ENCODE measurements at places on chromosomes 11 and 22.

GRCh38 chr11:129737831-129738230 is 77.8 kb upstream of the TMEM45B start:
- no peak for DNase-seq

DNA sequence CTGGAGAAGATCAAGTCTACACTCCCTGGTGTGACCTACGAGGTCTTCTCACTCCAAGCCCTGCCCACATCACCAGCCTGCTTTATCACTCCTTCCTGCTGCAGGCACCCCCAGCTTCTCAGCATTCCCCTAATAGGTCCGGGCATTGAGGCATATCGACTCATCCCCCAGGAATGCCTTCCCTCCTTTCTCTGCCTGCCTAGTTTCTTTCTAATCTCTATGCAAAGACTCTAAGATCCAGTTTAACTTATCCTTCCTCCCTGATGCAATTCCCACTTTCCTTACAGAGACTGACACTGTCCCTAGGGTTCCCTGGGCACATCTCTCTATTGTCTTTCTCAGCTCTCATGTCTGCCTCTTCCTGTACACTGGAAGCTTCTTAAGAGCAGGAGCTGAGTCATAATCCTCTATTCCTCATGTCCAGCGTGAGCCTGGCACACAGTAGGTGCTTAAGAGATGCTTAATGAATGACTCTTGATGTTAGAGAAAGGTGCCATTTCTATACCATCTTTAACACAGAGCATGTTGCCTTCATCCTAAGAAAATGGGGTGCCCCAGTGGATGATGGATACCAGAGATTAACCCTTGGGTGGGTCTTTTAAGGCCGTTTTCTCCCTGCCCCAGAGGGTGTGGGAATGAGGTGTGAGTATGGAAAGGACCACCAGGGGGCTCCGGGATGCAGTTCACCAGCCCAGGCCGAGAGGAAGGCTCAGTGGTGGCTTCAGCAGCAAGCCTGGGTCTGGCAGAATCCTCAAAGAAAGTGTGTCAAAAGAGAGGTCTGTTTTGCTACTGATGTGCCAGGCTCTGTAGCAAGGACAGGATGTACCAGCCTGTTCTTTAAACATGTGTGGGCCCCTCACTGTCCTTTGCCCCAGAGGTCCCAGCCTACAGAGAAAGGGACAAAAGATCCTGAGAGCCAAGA is 34.7 kb downstream of the PARVA start:
- peak; percentile 2 for DNase-seq

DNA sequence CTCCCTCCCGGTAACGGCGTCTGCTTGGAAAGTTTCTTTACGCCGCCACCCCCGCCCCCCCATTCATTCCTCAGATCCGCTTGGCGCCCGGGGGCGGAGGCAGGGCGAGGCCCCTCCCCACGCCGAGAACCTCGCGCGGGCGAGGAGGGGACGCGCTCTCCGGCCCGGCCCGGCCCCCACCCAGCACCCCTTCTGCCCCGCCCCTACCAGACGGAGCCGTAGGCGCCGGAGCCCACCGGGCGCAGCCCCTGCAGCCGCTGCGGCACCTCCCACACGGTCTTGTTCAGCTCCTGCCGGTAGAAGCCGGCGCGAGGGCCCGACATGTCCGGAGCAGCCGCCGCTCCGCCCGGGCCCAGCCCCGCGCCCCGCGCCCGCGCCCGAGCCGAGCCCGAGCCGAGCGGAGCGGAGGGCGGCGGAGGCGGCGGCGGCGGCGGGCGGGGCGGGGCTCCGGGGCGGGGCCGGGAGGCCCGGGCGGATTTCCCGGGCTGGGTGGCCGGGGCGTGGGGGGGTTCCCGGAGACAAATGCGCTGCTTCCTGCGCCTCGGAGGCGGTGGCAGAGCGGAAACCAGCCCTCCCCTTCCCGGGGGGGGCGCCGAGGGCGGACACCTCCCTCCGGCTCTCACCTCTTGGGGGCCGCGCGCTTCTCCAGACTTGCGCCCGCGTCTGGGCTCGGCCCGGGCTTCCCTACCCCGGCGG is at the start of gene MAPK11:
TSS of gene MAPK11 (minus strand) at position 411 of the 696 bp plus-strand sequence. CDS start at position 323, 88 bp downstream.
- DNase-seq = peak; percentile 71

DNA sequence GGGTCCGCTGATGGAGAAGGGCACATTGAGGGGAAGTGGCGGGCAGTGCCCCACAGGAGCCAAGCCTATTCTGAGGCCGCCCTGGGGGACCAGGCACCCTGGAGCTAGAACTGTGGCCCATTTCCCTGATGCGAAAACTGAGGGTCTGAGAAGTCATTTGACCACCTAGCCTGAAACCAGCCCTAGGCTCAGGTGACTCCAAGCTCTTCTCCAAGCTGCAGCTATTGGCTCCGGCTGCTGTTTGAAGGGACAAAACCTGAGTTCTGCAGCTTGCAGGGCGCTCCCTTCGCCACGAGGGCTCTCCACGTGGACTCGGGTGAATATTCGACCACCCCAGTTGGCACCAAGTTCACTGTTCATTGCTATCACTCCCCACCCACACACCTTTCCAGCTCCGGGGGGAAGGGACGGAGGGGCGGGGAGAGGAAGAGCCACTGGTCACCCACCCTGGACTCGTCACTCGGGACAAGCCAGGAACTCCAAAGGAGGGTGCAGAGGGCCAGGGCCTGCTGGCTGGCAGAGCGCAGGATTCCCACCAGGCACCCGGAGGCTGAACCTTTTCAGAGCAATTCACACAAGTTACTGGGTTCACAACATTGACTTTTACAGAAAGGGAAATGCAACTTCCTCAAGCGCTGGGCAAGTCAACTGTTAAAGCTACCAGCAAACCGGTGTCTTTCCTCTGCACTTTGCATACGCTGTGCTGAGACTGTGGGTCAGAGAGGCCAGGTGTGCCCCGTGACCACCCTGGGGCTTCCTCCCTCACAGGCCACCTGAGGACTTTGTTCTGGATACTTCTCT is 1.1 kb upstream of the RAC2 start:
- DNase-seq = no peak

DNA sequence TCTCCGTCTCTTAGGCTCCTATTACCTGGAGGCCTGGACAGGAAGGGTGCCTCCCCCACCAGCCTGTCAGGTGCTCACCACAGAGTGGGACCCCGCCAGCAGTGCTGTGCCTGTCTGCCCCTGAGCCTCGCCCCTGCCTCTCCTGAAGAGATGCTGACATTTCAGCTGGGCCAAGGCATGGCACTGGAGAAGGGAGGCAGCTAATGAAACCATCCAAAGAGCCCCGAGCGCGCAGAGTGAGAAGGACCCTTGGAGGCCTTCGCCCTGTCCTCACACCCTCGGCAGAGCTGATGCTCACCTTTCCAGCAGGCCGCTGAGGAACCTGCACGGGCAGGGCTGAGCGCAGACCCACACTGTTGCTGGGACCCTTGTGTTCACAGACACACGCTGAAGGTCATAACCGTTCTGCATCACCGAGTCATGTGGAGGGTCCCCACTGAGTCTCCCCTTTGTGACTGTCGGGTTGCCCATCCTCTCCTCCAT is 2.1 kb upstream of the LRFN4 start:
- DNase-seq = no peak

DNA sequence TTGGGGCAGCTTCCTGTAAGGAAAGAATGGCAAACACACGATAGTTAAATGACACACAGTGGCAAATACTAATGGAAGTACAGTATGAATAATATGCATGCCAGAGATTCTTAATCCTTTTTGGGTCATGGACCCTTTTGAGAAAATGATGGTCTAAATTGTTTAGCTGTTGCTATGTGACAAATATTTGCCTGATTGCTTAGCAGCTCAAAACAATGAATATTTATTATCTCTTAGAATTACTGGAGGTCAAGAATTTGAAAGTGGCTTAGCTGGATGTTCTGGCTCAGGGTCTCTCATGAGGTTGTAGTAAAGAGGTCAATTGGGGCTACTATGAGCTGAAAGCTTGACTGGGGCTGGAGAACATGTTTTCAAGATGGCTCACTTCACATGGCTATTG is 69.7 kb downstream of the FANCF start:
- DNase-seq = no peak

GRCh38 chr22:19959043-19959586 is 17.5 kb upstream of the TXNRD2 start:
- no peak for DNase-seq

- DNase-seq = no peak
Measured at GRCh38 chr11:43164831-43165230, 147.0 kb upstream of the API5 start.

DNA sequence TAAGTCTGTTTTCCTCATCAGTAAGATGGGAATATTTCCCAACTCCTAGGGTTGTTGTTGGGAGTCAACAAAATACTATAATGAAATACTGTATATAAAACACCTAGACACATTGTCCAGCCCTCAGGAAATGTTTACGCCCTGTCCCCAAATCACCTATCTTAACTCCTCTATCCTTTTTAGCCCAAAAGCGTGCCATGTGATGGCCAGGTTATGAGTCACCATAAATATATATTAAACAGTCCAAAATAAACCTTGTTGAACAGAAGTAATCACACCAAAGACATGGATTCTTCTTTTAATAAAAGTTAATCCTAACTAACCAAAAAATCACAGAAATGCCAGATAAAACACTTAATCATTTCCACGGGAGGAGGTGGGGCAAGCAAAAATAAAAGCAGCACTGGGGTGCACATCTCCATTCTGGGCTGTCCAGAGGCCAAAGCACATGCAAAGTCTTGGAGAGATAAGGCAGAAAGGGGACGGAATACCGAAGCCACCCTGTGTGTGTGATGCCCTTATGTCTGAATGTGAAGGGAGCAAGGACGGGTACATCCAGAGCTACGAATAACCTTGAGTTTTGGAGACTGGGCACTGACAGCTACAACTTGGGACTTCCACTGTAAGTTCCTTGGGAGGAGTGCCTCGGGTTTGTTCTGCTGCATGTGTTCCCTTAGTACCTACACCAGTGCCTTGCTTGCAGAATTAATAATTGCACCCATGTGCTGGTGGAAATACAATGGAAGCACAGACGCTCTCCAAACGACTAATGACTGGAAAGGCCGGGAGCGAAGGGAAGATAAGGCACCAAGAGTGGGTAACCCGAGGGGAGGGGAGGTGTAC is 1.1 kb downstream of the OSBP start:
- no peak for DNase-seq

- no peak for DNase-seq
Measured at GRCh38 chr11:76772783-76773106, 10.4 kb upstream of the TSKU start.

GRCh38 chr11:44113018-44113417 is 17.5 kb downstream of the EXT2 start:
- no peak for DNase-seq

DNA sequence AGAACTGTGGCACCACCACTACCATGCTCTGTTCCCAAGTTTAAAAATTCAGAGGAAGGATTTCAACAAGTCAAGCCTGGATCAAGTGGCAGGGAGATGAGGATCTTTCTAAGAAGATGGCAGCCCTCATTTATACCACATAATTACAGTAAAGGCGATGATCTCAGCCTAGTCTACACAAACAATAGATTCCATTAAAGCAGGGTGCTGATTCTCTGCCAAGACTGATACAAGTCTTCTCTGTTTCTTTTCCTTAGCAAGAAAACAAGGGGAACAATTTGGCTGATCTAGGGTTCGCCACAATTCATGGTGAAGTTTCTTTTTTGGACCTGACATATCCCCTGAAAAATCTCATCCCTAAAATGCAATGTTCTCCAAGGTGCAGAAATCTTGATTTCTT is 73.9 kb downstream of the PPFIBP2 start:
- DNase-seq = no peak

- DNase-seq = no peak
Measured at GRCh38 chr22:43398910-43399309, 12.9 kb upstream of the MPPED1 start.

GRCh38 chr22:27463121-27463660 is 338.4 kb downstream of the MN1 start:
- no peak for DNase-seq

DNA sequence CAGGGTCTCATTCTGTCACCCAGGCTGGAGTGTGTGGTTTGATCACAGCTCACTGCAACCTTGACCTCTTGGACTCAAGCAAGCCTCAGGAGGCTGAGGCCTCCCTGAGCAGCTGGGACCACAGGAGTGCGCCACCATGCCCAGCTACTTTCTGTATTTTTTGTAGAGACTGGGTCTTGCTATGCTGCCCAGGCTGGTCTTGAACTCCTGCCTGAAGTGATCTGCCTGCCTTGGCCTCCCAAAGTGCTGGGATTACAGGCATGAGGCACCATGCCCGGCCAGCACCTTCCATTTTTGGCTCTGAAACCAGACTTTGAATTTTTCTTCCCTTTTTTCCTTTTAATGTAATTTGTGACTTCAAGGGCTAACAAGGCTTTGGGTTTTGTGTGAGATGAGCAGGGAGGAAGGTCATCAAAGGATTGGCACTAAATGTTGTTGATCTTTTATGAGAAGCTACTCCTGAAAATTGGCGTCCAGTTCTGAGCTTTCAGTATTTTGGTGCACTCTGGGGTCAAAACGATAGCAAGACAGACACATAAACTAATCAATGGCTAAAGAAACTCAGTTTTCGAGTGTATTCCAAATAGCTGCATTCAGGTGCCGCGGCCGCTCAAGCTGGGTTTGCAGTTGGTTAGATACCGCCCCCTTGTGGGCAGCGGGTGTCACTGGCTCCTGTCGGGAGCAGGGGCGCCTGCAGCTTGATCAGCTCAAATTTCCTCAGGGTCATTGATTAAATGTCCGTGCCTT is 51.9 kb upstream of the CLMP start:
- DNase-seq = peak; percentile 75

GRCh38 chr11:11036185-11036847 is 178.5 kb upstream of the ZBED5 start:
- no peak for DNase-seq

DNA sequence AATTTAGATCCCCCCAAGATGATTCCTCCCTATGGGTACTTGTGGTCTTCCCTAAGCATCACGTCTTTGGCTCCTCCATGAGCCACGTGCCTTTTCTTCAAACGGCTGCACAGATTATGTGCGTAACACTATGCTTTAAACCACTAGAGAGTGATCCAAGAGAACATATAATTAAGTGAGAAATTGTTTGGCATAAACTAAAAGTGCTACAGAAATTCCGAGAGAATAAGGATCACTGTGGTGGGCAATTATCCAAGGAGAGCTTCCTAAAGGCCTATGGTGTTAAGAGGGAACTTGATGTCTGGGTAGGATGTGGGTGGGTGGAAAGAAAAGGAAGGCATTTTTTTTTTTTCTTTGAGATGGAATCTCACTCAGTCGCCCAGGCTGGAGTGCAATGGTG is 110.9 kb downstream of the MAML2 start:
- no peak for DNase-seq

DNA sequence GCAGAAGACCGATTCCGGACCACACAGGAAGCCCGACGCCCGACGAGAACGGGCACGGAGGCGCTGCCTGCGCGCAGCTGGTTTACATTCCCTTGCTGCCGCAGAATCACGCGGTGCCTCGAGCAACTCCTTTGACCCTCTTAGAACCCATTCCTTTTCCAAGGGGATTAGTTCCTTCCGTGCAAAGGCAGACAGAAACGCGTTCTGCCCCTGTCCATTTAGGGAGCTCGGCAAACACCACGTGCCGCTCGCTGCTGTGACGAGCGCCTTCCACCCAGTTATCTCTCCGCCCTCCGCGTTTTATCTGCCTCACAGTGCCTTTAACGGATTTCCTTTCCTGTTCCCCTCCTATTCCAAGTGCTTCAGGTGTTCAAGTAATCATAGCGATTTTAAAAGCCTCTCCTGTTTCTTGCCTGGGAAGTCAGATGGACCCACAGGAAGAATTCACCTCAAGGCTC is 24.1 kb upstream of the MICAL3 start:
- no peak for DNase-seq

- no peak for DNase-seq
Measured at GRCh38 chr11:105236664-105237063, 97.1 kb upstream of the CARD18 start.

- DNase-seq = peak; percentile 15
Measured at GRCh38 chr11:76152741-76153570, 53.3 kb downstream of the WNT11 start.

Measured in CD4-positive, alpha-beta T cell treated with Interleukin-4 for 4 hours (primary cell).